ENCODE measurements at places on chromosomes 6 and 20.

GRCh38 chr20:64057628-64058498, 5.1 kb upstream of the TCEA2 start:
- peak; percentile 78 for DNase-seq

- no peak for DNase-seq
Measured at GRCh38 chr6:87407561-87407900, 241 bp upstream of the CFAP206 start.

- no peak for DNase-seq
Measured at GRCh38 chr6:131694832-131695426, 6.3 kb downstream of the OR2A4 start.

DNA sequence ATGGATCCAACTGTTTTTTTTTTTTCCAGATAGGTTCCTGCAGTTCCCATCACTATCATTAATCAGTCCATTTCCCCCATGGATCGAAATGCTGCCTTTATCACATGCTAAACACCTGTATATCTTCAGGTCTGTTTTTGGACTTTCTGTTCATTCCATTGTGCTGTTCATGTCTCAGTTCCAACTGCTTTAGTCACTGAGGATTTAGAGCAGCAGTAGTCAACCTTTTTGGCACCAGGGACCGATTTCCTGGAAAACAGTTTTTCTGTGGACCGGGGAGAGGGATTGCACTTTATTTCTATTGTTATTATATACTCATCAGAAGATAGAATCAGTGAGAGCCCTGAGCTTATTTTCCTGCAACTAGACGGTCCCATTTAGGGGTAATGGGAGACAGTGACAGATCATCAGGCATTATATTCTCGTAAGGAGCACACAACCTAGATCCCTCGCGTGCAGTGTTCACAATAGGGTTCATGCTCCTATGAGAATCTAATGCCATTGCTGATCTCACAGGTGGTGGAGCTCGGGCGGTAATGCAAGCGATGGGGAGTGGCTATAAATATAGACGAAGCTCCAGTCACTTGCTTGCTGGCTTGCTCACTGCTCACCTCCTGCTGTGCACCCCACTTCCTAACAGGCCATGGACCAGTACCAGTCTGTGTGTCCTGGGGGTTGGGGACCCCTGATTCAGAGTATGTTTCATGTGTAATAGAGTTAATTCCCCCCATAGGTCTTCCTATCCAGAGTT, 46.0 kb downstream of the CAP2 start:
- no peak for DNase-seq

- DNase-seq: no peak
Measured at GRCh38 chr6:37171201-37171969, 1.4 kb downstream of the PIM1 start.

DNA sequence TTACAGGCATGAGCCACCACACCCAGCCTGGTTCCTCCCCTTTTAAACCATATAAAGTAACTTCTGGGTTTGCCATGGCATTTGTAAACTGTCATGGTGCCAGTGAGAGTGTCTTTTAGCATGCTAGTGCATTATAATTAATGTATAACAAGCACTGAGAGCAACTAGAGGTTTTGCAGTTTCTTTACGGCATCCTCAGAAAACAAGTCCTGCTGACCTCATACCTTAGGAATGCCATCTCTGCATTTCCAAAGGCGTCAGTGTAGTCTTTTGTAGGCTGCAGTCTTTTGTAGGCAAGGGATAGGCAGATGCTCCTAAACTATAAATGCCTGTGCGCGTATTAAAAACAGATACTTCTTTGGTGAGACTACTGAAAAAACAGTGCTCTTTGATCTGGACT, 75.0 kb upstream of the EZR start:
- no peak for DNase-seq

DNA sequence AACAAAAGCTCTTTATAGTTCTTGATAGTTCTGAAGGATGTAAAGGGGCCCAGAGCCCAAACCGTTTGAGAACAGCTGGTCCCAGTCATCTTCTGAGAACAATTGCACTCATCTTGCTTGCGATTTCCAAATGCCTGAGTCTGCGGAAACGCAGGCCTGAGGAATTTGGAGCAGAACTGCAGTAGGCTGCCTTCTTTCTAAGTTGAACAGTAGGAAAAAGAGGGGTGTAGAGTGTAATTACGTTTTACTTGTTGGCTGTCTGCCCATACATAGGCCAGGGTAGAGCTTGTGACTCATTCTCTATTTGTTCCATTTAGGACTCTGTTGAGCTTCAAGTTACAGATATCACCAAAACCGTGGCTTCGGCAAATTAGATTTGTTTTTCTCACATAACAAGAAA, 42.0 kb upstream of the KIF16B start:
- DNase-seq: no peak

DNA sequence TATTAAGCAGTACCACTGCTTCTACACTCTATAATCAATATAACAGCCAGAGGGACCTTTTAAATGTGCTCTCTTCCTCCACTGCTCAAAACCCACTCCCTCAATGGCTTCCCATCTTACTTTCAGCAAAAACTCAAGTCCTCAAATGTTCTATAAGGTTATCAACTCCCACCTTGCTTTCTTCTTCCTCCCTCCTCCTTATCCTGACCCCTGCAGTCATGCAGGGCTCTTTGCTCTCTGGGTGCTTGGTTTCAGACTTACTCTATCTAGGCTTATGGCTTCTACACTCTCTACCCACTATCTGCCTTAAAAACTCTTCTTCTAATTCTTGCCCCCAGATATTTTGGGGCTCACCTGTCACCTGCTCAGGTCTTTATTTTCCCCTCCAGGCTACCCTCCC, 5.3 kb downstream of the ARHGAP18 start:
- DNase-seq: no peak

- DNase-seq: no peak
Measured at GRCh38 chr6:160077526-160077925, 44.1 kb upstream of the SLC22A1 start.

- DNase-seq: no peak
Measured at GRCh38 chr6:32107406-32107805, 1.7 kb downstream of the TNXB start.

DNA sequence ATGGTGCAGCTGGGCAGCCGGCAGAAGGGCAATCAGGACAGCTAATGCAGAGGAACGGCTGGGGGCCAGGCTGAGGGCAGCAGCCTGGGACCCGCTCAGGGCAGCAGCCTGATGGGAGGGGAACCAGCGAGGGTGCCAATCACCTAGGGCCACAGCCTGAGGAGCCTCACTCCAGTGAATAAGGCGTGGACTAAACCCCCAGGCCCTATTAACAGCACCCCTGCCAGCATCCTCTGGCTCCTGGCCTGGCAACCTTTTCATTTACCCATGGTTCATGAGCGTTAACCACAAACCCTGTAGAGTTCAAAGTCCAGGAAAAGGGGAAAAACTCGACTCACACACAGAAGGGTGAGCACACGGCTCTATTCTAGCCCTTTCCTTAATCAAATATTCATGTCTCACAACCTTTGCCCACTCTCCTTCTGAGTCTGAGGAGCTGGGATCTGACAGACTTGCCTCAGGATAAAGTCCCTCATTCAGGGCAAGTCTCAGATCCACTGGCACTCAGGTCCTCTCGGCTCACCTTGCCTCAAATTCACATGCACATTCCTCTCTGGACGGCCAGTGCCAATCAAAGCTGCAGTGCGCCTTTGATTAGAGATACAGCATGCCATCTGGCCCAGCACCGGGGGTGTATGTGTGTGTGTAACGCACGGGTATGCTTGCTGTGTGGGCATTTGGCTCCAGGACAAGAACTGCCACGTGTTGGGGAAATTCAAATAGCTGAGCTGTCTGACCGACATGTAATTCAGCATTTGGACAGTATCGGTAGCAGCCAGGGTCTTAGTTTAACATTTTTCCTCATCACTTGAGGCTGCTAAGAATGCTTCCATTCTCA, 86.9 kb upstream of the TRAF3IP2 start:
- no peak for DNase-seq

GRCh38 chr6:134134654-134135053, 82.2 kb upstream of the SLC2A12 start:
- no peak for DNase-seq

DNA sequence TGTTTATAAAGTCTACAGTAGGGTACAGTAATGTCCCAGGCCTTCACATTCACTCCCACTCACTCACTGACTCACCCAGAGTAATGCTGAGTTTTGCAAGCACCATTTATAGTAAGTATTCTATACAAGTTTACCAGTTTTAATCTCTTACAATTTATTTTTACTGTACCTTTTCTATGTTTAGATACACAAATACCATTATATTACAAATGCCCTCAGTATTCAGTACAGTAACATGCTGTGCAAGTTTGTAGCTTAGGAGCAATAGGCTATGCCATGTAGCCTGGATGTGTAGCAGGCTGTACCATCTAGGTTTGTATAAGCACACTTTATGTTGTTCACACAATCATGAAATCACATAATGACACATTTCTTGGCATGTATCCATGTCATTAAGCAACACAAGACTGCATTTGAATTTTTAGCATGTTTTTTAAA, 673.6 kb downstream of the CD109 start:
- no peak for DNase-seq

- no peak for DNase-seq
Measured at GRCh38 chr20:1872459-1873097, 22.6 kb upstream of the SIRPA start.

DNA sequence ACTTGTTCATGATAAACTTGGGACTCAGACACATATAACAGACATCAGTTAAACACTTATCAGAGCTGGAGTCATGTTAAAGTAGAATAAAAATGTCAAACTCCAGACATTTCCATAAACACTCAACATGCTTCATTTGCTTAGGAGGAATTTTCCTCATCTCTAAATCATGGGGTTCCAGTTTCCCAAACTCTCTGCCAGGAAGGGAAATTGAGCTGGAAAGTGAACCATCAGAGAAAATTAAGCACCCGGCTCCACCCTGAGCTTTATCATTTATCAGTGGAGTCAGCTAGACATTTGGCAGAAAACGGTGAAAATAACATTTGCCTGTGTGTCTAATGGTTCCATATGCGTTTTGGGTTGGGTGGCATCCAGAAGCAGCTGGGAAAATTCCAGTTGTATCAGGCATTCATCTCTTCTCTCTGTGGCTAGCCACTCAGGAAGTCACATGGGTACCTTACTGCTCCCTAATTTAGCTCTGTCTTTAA, 25.3 kb upstream of the ZNFX1 start:
- DNase-seq: no peak
